ENCODE measurements at places on chromosomes 16 and 17.
A peak's percentile ranks its signal among the peaks of the same experiment; 100 is the strongest.

GRCh38 chr17:78130090-78130436, 508 bp upstream of the TMC8 start:
- DNase-seq, result no peak

- peak; percentile 1 for DNase-seq
Observed at GRCh38 chr16:62201911-62202310, 165.7 kb upstream of the CDH8 start.

GRCh38 chr17:50487213-50488096, 8.8 kb downstream of the RSAD1 start:
- DNase-seq, result no peak

GRCh38 chr16:23110257-23110899, 38.9 kb downstream of the USP31 start:
- DNase-seq, result no peak

GRCh38 chr16:16007743-16008111, 58.3 kb downstream of the ABCC1 start:
- peak; percentile 94 for DNase-seq

GRCh38 chr17:56045872-56046271, 107.4 kb upstream of the ANKFN1 start:
- no peak for DNase-seq

GRCh38 chr17:44207319-44207718, 7.6 kb upstream of the ATXN7L3 start:
- no peak for DNase-seq

- DNase-seq, result peak; percentile 83
Observed at GRCh38 chr17:29565643-29566472, 979 bp downstream of the ABHD15 start.

DNA sequence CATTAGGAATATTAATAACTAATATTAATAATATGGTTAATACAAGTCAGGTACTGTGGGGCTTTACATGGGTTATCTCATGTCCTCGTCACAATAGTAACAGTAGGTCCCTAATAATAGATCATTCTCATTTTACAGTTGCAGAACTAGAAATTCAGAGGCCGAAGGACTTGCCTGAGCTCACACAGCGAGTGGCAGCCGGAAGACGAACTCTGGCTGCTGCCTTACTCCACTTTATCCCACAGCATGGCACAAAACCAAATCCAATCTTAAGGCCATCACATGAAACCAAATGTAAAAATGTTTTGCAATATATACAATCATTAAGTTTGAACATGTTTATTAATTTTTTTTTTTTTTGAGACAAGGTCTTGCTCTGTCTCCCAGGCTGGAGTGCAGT, 13.6 kb downstream of the GNA13 start:
- peak; percentile 77 for DNase-seq

DNA sequence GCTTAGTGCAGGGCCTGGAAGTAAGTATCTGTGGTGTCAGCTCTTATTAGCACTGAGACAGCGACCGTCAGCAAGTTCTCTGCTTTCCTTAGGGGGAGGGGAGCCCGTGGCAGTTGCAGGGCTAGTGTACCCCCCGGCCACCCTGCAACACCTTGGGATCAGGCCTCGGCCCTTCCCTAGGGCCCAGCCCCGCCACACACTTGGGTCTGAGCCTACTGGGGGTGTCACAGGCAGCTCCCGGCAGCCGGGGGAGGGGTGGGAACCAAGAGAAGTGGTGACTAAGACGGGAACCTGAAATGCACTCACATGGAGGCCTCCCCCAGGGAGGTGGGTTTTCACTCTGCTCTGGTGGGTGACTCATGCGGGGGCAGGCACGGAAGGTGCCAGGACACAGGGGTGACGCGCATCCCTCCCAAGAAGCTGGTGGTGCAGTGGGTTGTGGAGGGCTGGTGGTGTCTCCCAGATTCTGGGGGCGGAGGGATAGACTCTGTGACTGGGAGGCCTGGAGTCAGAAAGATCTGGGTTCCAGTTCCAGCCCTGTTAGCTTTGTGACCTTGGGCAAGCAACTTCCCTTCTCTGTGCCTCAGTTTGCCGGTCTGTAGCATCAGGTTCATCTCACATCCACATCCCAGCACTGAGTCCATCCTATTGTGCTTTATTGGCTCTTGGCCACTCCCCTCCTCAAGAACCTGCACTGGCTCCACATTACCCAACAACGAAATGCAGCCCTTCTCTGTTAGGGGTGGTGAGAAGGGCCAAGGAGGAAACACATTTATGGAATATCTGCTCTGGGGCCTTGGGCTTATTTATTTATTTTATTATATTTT, 44.5 kb downstream of the LAT start:
- peak; percentile 79 for DNase-seq

GRCh38 chr16:26992666-26993349, 73.9 kb upstream of the C16orf82 start:
- no peak for DNase-seq

GRCh38 chr17:65535777-65536572, 25.5 kb downstream of the AXIN2 start:
- DNase-seq, result no peak

- DNase-seq, result peak; percentile 37
Observed at GRCh38 chr17:19724501-19725420, 8.4 kb upstream of the SLC47A2 start.

DNA sequence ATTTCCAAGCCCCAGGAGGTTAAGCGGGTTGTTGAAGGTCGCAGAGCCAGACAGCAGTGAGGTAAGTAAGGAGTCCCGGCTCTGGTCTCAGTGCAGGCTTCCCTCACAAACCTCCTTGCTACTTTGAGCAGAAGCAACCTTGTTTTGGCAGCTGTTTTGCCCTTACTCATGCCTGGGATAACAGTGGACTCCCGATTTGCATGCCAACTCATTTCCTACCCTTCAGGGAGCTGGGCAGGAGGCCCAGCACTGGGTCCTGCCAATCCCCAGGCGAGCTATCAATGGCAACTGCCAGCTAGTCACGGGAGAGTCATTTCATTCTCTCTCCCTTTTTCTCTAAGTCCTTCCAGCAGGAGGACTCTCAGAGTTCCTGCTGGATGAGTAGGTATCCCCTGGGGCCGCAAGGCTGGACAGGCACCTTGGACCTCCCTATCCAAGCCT, 72.0 kb upstream of the KSR1 start:
- DNase-seq, result peak; percentile 56

- no peak for DNase-seq
Observed at GRCh38 chr16:66910175-66910940, 8.3 kb downstream of the CDH16 start.

- DNase-seq, result peak; percentile 100
Observed at GRCh38 chr16:30922420-30922959, 882 bp upstream of the FBXL19 start.

DNA sequence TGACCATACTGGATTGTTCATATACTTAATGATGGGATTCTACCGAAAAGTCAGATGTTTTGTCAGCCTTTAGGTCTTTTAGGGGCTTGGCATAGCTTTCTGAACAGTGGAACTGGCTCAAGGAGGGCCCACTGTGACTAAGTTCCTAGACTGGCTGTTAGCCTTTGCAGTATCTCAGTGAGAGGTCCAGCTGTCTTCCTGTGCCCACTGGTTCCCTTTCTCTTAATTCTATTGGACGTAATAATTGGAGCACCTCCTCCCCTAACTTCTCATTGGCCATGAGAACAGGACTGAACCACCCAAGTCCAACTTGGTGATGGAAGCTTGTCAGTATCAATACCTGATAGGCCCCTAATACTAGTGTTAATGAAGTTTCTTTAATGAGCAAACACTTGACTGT, 13.5 kb downstream of the KPNA2 start:
- DNase-seq, result peak; percentile 15

DNA sequence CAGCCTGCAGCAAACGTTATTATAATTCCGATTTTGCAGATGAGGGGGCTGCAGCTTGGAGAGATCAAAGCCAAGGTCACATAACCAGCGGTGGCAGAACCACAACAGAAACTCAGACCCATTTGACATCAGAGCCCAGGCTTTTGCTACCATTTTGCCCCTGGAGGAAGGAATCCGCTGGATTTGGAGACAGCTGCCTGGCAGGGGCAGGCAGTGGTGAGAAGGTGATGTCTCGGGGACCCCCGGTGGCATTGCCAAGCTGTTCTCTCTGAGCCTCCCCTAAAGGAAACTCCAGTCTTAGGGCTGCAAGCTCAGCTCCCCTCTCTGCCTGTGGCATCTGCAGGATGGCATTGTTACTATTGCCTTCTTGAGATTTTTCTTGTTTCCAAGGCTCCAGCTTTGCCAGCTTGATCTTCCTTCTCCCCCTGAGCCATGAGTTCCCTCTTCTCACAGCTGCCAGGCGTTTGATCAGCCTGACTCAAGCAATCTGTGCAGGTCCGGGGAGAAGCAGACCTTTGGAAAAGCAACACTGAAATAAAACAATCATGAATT, 40.8 kb downstream of the AIPL1 start:
- no peak for DNase-seq

- DNase-seq, result no peak
Observed at GRCh38 chr16:66935314-66936011, at the start of gene CES2. Gene CES2, plus strand, starts transcription at chr16:66935516. Its CDS starts 120 bp downstream, at chr16:66935636.

GRCh38 chr16:27974896-27975540, 88.5 kb downstream of the GSG1L start:
- DNase-seq, result no peak

- DNase-seq, result no peak
Observed at GRCh38 chr17:50660887-50661345, 26.2 kb downstream of the ABCC3 start.

- no peak for DNase-seq
Observed at GRCh38 chr16:10612649-10613179, 32.3 kb upstream of the EMP2 start.

DNA sequence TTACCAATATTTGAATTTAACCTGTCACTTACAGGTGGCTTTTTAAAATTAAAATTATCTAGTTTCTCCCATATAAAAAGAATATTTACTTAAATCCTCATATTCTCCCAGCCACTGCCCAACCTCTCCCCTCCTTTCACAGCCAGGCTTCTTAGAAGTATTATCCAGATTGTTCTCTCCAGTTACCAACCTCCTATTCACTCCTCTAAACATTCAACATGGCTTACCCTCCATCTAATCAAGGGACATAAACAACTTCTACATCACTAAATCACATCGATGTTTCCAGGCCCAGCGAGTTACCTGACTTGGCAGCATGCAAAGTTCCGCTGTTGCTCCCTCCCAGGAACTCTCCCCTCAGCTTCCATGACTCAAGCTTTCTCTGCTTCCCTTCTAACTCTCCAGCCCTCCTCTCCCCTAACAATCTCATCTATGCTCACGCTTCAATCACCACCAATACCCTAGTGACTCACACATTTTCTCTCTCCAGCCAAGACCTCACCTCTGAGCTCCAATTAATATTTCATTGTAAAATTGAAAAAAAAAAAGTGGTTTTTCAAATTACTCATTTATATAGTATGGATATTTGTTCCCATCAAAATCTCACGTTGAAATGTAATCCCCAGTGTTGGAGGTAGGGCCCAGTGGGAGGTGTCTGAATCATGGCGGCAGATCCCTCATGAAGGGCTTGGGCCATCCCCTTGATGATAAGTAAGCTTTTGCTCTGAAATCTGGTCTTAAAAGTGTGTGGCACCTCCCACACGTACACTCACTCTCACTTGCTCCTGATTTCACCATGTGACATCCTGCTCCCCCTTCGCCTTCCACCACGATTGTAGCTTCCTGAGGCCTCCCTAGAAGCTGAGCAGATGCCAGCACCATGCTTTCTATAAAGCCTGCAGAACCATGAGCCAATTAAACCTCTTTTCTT, 88.5 kb downstream of the HELZ start:
- DNase-seq, result no peak

- no peak for DNase-seq
Observed at GRCh38 chr17:63173903-63174302, 207.9 kb downstream of the TANC2 start.

- peak; percentile 80 for DNase-seq
Observed at GRCh38 chr17:75848523-75849278, 4.5 kb upstream of the UNC13D start.

- no peak for DNase-seq
Observed at GRCh38 chr17:75878174-75878998, at the start of gene TRIM47. Gene TRIM47, minus strand, starts transcription at chr17:75878581. Its CDS starts 33 bp downstream, at chr17:75878548.
